ENCODE measurements at places on chromosomes 7 and 10.

GRCh38 chr7:151795168-151795811 lies 81.6 kb downstream of the PRKAG2 start:
- no peak for DNase-seq

DNA sequence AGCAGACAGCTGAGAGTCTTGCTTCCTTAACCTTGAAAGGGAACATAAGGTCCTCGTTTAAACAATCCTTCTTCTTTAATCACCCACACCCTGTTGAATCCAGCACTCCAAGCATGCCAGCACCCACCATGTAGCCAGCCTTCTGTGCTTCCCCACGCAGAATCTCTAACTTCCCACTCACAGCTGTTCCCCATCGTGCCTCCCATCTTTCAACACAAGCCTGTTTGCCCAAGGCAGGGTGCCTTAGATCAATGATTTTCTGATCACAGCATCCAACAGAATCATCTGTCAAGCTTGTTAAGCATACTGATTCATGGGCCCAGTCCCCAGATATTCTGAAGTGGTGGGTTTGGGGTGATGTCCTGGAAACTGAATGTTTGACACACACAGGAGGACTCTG lies 530.8 kb downstream of the SH2D4B start:
- DNase-seq: no peak

GRCh38 chr10:6788231-6788630 lies 208.2 kb upstream of the PRKCQ start:
- DNase-seq: no peak

GRCh38 chr10:80945264-80945880 lies 407.7 kb downstream of the SH2D4B start:
- DNase-seq: no peak

GRCh38 chr7:6446838-6447580 lies 745 bp downstream of the DAGLB start:
- DNase-seq: peak; percentile 91

- DNase-seq: peak; percentile 85
Observed at GRCh38 chr10:91220194-91220953, at the start of gene PCGF5. TSS of gene PCGF5 (plus strand) at chr10:91220663. CDS start at chr10:91222872, 2,209 bp downstream.

DNA sequence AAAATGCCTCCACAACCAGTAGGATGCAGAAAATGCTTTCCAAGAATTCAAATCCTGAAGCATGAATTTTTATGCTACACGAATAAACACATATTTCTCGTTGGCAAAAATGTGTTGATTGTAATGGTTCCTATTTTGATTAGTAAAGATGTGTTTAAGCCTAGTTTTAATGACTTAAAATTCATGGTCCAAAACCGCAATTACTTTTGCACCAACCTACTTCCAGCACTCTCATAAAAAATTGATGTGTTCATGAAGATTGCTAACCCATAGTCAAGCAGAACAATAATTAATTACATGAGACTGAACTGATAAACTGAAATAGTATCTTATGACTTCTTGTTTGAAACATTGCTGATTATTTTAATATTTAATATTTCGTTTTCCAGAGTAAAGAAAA lies 828.8 kb downstream of the CCSER2 start:
- no peak for DNase-seq

DNA sequence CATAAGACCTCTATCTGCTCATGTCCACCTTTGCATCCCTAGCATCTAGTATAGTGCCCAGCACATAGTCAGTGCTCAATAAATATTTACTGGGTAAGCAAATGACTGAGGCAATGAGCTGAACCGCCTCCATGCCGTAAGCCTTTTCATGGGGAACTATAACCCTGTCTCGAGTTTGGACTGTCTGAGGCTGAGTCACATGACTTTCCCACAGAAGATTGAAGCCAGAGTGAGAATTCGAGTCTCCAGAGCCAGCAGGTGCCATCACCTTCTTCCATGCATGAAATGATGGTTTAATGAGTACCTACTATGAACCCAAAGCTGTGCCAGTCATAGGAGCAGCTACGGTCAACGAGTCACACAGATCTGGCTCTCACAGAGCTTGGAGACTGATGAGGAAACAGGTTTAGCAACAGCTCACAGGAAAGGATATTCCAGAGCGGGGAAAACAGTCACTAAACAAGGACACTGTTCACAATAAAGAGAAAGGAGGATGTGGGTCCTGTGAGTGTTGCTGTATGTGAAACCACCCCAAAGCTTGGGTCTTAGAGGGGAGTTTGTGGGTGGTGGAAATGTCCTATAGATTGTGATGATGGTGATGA lies 75.2 kb downstream of the TEX36 start:
- no peak for DNase-seq

DNA sequence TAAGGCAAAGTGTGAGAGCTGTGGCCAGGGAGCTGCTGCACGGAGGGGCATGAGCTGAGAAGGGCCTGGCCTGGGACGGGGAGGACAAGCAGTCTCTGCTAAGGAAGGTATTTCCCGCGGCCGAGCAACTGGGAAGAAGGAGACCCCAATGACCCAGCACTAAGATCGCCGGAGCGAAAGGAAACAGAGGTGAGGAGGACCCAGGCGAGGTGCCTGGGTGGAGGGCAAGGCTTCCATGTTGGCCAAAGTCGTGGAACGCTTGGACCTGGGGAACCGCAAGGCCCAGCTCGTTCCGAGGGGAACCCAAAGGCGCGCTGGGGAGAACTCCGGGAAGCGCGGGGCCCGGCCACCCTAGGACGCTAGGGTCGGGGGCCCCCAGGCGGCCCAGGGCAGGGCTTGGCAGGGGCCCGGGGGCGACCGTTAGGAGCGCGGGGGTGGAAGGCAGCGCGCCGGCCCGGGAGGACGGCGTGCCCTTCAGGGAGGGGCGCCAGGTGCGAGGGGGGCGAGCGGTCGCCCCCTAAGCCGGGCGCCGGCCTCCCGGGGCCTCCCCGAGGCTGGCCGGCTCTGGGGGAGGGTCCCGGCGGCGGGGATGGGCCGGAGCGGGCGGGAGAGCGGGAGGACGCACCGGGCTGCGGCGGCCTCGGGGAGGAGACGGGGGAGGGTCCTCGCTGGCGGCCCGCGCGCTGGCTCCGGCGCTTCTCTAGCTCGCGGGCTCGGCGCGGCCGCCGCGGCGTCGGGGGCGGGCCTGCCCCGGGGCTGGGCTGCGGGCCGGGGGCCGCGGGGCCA lies 545 bp downstream of the GIGYF1 start:
- no peak for DNase-seq

DNA sequence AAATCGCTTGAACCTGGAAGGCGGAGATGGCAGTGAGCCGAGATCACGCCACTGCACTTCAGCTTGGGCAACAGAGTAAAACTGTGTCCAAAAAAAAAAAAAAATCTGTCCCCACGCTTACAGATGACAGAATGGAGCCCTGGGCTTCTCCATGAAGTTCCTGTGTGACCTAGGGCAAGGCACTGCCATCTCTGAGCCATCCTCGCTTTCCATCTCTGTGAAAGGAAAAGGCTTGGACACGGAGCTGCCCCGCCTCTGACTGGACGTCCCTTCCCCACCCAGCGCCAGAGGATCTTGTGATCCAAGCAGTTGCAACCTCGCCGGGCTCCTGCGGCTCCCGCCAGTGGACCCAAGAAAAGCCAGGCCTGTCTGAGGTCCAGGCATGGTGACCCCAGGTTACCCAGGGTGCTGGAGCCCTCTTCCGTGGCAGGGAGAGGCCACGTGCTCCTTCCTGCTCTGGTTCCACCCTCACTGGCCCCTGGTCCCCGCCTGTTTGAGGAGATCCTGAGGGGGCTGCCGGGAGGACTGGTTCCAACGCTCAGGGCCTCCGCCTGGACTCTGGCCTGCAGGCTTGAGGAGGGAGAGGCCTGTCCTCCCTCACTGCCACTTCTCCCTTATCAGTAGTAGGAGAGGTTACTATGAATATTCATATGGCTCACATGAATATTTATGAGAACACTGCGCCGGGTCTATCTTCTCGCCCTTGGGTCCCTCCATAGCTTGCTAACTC lies 25.6 kb upstream of the ELFN1 start:
- DNase-seq: no peak

GRCh38 chr7:148515237-148515636 lies 75.3 kb upstream of the C7orf33 start:
- DNase-seq: no peak

DNA sequence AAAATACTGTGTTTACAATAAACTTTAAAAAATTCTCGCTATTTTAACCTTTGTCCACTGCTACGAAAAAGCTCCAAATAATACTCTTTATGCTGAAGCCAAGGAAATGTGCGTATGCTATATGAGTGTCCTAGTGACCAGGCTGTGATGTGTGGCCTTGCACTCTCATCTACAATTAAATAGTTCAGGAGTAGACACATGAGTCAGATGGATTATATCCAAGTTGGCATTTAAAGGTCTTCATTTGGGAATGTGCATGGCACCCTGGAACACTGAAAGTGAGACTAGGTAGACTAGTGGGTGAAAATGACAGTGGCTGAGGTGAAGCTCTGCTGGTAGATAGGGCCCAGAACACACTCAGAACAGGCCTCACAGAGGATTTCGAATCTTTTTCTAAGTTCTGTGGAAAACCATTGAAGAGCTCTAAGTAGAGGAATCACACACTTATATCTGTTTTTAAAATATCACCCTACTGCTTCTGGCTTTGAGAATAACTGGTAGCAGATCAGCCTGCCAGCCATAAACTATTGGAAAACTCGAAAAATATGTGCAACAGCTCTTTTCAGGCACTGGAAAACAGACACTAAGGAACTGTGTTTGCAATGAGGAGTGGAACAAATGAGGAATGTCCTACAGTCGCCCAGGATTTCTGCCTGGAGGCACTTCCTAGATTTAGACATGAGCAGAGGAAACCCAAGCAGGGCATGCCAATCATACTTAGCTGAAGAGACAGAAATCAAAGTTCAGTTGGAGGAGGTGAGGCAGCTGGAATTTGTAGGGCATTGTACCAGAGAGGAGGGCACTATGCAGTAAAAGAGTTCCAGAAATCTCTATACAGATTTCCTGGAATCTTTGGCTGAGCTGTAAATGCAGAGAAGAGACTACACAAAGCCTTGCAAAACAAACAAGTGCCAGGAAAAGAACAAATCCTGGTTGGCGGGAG lies 603.8 kb upstream of the LRRTM3 start:
- no peak for DNase-seq

DNA sequence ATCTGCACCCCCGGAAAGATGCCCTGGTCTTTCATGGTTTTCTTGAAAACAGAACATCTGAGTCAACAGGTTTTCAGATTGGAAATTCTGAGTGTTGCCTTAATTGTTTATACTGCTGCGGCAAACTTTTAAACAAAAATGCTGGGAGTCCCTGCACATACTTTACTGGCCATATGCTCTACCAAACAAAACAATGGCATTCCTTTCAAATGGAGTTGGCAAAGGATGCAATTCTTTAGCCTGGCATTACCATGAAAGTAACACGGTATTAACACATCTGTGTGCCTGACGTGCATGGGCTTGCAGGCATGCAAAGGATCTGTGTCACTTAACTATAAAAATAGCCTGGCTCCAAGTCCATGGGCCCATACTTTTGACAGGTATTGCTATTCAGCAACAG lies 4.2 kb downstream of the INHBA start:
- peak; percentile 52 for DNase-seq
